Progenitor cell of endocrine pancreas (in vitro differentiated cells): ENCODE measurements at places on chromosomes 3 and 15.

GRCh38 chr3:77326586-77326985, 286.7 kb downstream of the ROBO2 start:
- no peak for DNase-seq

- DNase-seq, result no peak
Measured at GRCh38 chr3:192869131-192870031, 48.3 kb downstream of the MB21D2 start.

DNA sequence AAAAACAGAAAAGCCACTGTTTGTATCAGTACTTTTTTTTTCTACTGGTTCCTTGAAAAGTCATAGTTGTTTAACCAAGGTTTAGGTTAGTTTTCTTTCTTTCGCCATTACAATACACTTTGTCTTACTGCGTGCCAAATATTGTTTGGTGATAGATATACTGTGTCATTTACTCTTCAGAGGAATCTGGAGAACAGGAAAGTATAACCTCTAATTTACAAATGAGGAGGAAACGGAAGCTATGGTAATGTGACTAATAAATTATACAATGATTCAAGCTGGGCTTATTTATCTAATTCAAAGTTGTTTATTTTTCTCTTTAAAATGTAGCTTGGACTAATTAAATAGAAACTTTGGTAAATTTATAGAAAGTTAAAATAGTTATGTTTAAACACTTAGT, 96.2 kb upstream of the ROBO2 start:
- no peak for DNase-seq

GRCh38 chr3:192835818-192836815, 81.5 kb downstream of the MB21D2 start:
- DNase-seq, result no peak

DNA sequence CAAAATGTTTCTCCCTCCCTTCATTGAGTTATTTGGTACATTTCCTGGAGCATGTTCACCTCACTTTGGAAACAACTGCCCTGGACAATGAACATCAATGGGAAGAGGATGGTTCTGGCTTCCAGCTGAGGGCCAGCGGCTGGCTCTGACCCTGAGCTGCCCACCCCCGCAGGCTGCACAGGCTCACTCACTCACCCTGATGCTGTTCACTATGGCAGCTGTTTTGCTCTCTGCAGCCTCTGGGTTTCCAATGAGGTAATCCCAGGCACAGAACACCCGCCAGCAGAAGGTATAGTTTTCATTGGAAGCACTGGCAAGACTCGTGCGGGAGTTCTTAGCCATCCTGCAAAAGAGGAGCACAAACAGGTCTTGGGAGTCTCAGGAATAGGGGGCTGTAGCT, 17.8 kb downstream of the TMC3 start:
- no peak for DNase-seq

GRCh38 chr15:63093486-63094205, 28.0 kb upstream of the LACTB start:
- peak; percentile 65 for DNase-seq

DNA sequence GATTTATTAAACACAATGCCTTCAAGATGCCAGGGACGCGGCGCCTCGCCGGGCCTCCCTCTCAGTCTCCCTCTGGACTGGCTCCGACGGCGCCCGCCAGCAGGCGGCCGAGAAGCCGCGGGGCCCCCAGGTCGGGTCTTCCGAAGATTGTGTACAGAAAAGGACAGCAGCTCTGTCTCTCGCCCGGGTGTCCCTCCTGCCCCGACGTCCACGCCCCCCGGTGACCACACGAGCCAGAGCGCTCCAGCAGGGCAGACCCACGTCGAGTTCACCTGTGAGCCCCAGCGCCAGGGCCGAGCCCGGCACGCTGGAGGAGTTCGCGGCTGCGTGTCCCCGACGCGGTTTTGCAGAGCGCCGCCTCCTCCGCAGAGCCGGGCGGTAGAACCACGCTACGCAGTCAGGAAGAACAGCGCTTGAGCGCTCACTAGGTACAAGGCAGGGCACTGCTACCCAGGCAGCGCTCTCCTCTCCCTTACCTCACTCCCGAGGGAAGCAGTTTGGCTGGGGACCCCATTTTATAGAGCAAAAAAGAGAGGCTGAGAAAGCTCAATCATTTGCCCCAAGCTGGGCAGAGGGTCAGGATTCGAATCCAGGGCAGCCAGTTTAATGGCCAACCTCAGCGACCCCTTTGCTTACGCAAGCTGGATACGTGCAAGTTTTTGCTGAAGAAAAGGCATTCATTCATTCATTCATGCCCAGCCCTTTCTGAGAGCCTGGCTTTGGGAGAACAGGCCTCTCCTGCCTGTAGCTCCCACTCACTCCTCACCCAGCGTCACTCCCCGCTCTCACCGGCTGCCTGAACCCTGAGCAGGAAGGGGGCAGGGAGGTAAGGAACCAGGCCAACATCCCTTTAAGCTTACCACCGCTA, 3.0 kb upstream of the TLE3 start:
- peak; percentile 50 for DNase-seq

- no peak for DNase-seq
Measured at GRCh38 chr3:27939940-27940339, 217.8 kb upstream of the EOMES start.

DNA sequence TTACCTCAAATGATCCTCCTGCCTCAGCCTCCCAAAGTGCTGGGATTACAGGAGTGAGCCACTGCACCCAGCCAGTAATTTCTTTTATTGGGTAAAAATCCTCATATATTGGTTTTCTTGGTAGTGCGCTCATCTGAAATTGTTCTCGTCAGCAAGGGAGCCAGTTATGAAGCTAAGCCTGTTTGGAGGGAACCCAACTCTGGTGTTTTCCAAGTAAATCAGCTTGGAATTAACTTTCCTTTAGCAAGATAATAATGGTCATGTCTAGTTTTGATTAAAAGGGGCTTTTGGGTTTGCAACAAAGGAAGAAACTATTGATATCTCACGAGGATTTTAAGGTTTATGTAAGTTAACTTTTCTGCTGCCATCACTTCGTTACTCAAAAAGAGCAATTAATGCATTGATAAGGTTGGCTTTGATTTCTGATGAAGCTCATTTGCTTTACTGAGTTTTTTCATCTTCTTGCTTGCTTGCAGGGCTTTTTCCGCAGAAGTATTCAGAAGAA, 72.7 kb downstream of the RARB start:
- no peak for DNase-seq

- DNase-seq, result no peak
Measured at GRCh38 chr3:172226831-172227230, 187.5 kb downstream of the FNDC3B start.

GRCh38 chr3:2623436-2623835, 486.7 kb downstream of the IL5RA start:
- no peak for DNase-seq

DNA sequence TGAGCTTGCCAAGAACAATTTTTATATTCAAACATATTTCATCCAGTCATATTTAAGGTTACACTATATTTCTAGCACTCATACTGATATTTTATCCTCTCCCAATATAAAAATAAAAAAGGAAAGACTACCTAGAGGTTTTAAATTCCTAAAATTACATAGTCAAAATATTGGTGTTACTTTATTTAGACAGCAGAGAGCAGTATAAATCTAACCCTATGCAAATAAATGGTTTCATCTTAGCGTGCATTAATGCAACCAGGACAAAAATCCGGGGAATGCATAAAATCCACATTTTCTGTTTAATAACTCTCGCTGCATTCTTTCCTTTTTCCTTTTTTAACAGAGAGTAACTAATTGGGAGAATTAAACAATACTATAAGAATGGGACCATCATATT, 1447.4 kb upstream of the ALCAM start:
- no peak for DNase-seq

GRCh38 chr15:74173380-74174218, at the start of gene ISLR:
Gene ISLR, plus strand, starts transcription at chr15:74173710. Its CDS starts 1,149 bp downstream, at chr15:74174859.
- DNase-seq, result no peak

DNA sequence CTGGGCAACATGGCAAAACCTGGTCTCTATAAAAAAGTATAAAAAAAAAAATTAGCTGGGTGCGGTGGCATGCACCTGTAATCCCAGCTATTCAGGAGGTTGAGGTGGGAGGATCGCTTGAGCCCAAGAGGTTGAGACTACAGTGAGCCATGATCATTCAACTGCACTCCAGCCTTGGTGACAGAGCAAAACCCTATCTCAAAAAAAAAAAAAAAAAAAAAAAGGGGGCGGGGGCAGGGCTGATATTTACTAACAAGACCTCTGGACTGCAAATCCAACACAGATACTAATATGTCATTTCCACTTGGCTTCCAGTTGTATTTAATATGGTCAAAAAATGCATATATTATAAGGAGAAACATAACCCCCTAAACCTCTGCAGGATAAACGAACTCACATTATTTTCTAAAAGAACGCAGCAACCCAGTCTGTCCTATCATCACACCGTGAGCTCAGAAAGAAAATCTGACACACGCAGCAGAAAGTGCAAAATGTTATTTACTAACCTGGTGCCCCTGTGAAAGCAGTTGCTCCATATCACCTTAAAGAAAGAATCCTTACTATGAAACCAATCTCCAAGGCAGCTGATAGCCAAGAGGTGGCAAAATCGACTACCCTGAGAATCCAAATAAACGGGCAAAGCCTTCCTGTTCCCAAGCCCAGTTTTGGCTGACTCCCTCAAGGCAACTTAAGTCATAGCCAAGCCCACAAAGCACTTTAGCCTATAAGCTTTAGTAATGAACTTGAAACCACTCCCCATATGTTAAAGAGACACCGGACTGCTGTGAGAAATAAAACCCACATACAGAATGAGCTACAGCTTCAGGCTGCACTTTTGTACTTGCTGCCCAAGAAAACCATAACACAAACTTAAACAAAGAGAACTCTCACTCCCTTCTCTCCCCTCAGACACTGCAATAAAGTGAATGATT, 39.3 kb downstream of the PLD1 start:
- DNase-seq, result no peak

GRCh38 chr15:92336419-92336987, 57.2 kb upstream of the ST8SIA2 start:
- no peak for DNase-seq

DNA sequence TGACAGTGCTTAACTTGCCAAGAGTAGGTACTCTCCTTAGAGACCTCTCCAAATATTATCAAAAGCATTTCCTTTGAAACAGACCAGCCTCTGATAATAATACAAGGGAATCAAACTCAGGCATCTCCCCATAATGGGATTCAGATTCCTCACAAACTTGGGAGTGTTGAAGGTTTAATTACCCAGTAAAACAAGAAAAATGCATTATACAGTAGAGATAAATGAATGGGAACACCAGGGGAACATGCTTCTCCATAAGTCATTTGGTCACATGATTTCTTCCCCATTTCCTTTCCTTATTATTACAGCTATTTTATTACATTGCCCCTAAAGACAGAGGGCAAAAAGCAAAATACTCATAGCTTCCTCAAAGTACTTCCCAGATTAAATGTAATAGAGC, 325.0 kb upstream of the CDIN1 start:
- DNase-seq, result no peak

GRCh38 chr3:116065501-116065900, 379.8 kb downstream of the LSAMP start:
- DNase-seq, result no peak

GRCh38 chr15:89672221-89673164, 6.7 kb downstream of the PLIN1 start:
- no peak for DNase-seq

DNA sequence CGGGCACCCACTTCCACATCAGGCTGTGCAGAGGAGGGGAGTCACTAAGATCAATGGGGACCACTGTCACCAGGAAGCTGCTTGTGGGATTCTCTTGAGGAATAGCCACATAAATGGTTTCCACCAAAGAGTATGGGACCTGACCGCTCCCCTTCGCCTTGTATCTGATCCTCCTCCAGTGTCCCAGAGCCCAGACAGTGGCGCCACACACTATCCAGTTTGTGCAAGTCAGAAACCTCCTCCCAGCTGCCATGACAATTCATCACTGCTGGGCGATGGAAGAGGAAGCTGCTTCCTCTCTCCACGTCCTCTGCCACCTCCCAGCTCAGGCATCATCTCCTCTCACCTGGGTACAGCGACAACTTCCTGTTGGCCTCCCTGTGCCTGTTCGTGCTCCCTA, 147.5 kb downstream of the ALDH1A2 start:
- no peak for DNase-seq

DNA sequence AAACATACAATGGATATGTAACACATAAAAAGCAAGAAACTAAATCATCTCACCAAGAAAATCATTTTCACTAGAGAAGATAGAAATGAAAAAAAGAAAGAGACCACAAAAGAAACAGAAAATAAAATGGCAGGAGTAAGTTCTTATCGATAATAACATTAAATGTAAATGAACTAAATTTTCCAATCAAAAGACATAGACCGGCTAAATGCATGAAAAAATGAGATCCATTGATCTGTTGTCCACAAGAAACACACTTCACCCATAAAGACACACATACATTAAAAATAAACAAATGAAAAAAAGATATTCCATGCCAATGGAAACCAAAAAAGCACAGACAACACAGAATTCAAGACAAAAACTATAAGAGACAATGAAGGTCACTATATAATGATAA, 1771.9 kb downstream of the SI start:
- DNase-seq, result no peak

DNA sequence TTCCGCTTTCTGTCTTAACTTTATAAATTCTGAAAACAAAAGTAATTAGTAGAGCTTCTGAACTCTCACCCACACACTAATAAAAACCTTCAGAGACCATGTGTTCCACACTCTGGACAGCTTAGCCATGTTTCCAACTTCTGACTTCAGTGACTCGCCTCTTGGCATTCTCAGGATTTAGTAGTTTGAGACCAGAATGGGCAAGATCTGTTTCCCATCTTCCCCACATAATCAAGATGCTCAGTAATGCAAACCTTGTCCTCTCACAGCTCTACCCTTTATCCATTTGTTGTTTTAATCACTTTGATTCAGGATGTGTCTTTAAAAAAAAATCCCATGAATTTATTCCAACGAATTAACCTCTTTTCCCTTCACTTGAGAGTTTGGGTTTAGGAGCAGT, 166.6 kb upstream of the SLC24A5 start:
- no peak for DNase-seq

DNA sequence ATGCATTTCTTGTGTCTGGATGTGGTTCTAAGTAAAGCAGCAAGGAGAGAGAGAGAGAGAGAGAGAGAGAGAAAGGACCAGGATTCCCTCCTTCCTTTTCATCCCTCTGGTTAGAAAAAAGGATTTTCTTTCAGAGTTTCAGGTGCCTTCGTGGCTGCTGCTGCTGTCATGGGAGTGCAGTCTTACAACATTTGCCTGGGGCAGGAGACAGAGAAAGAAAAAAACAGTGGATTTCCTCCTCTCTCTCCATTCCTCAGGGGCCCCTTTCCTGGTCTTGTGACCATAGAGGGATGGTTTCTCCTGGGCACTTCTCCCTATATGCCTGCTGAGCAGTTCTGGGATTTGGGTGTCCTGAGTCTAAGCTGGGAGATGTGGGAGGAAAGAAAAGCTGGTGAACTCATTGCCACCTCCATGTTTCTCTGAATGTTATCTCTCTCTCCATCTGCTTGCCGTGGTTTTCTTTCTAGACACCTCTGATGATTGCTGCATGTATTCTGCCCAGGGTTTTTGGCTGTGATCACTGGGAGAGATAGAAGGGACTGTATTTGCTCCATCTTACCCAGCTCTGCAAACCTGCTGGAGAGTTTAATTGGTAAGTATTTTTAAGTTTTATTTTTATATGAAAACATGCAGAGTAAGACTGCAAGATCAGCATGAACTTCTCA, 142.4 kb upstream of the RGMA start:
- DNase-seq, result no peak
